ENCODE measurements at places on chromosomes 2 and 18.

DNA sequence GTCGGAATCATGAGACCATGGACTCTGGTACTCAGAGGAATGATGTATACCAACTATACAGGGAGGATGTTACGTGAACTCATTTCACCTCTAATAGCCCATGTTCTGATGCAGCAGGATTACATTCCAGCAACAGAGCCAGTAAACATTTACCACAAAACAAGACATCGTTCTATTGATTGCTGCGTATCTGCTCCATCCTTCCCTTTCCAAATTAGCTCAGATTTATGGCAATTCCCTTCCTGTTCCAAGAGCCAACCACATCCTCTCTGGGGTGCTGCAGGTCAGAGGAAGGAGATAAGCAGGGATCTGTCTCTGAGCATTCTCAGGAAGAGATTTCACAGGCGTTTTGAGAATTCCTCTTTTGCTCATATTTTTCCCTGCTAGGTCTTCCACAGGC is 98.3 kb downstream of the KLF7 start:
- DNase-seq = peak; percentile 44

DNA sequence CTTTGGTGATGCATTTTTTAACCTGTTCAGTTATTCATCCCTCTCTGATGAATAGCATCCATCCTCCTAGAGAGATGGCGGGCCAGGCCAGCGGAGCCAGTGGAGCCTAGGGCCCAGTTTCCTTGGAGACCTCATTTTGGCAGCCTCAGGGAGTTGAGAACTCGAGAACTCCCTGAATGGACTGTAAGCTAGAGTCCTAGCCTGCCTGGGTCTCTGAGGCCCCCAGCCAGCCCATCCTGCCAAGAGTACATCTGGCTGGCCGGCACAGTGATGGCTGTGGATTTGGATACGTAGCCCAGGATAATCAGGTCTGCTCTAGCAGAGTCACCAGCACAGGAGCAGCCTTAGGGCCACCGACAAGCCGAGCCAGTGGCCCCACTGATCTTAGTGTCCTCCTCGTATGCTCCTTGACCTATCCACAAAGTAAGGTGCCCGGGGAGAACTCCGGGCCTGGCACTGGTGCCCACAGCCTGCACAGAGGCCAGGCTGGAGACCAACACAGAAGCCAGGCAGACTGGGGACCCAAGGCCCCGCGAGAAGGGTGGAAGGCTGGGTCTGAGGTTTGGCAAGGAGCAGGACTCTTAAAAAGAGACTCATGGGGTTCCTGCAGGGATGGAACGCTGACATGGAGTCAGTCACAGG is 110.5 kb upstream of the MCFD2 start:
- DNase-seq = no peak

- DNase-seq = no peak
These were observed 85.9 kb downstream of the USP40 start for GRCh38 chr2:233480490-233481202.

DNA sequence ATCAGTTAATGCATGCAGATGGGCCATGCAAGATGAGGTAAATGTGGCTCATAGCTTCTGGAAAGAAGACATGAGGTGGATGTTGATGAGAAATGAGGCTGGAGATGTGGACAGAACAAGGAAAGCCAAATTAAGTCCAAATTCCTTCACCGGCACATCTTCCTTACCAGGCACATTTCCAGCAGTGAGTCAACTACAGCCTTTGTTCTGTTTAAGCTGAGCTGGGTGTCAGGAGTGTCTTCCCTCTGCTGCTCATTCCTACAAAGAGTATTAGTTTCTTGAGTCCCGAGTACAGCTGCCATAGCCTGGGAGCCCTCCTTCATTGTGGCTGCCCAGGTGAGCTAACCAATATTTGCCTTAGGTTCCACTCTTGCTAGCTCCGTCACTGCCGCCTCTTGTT is 945.0 kb downstream of the SLC4A3 start:
- no peak for DNase-seq

DNA sequence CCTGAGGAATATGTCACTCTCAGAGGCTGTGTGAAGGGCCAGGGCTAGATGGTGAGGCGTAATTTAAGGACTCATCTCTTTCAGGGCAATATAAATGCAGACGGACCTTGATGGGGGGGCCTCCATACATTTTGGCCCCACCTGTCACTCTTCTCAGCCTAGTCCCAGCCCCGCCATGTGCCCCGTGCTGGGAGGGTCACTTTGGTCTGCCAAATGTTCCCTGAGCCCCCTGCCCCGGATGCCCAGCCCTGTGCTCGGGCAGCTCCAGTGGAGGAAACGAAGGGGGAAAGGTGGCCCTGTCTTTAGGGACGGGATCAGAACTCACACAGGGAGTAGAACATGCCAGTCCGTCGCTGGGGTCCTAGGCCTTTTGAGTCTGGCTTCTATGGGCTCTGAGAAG is 168.6 kb downstream of the KLHL29 start:
- no peak for DNase-seq
